ENCODE measurements at places on chromosomes 7 and 10.

DNA sequence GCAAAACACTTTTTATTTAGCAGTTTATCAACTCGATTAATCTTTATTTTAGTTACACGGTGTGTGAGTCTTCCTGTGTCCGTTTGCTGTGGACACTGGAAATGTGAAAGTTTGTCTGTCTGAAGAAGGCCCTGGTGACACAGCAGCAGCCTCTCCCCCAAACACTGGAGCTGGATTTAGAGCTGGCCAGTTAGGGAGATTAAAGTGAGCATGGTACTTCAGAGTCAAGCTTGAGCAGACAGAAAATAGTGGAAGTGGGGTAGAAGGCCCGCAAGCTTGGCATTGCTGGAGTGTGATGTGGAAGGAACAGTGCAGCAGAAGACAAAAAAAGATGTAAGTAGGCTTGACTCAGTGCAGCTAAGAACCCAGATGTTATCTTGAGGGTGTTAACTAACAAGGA is 85.9 kb downstream of the POM121L12 start:
- no peak for DNase-seq

- no peak for DNase-seq
Measured at GRCh38 chr10:5894873-5895272, 4.8 kb downstream of the FBH1 start.

DNA sequence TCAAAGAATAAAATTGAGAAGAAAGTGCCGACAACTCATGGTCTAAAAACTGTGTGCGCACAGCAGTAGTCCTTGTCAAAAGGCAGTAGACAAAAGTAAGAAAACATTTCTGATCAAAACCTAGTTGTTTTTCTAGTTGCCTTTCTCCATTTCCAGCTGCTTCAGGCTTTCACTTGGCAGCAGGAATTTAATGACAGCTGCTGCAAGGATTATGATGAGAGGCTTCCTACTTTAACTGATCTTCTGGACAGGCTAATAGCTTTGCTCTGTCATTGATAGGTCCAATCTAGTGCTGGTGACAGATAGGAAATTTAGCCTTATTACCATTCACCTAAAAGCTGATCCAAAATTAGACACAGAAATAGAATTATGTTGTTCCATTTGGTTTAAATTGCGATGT is 110.7 kb upstream of the SEMA3C start:
- no peak for DNase-seq

- no peak for DNase-seq
Measured at GRCh38 chr10:66321723-66322665, 603.8 kb upstream of the LRRTM3 start.

DNA sequence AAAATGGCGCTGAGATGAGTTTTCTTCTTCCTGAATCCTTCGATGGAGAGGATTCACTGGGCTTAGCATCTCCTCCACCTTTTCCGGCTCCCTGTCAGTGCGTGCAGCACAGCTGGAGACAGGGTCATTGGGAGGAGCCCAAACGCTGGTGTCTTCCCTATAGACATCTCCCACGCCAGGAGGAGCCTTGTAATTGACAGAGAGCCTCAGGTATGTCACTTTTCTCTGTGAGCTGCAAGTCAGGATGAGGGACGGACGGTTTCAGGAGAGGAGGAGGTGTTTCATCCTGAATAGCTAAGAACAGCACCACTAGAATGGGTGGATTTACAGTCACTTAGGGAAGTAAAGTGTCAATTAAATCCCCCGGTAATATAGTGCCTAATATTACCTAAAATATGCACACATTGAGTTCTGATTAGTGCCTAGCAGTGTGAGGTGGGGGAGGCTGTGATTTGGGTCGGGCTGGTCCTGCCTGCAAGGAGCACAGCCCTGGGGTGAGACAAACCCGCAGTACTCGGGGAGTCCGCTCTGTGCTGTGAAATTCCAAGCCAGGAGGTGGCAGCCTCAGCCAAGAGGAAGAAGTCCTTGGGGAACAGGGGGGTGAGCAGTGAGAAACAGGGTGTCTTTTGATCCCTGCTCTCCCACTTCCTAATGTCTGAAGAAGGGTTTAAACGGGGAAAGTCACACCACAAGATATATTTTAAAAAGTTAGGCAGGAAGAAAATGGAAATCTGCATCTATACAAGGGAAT is 28.2 kb downstream of the IL15RA start:
- peak; percentile 47 for DNase-seq

DNA sequence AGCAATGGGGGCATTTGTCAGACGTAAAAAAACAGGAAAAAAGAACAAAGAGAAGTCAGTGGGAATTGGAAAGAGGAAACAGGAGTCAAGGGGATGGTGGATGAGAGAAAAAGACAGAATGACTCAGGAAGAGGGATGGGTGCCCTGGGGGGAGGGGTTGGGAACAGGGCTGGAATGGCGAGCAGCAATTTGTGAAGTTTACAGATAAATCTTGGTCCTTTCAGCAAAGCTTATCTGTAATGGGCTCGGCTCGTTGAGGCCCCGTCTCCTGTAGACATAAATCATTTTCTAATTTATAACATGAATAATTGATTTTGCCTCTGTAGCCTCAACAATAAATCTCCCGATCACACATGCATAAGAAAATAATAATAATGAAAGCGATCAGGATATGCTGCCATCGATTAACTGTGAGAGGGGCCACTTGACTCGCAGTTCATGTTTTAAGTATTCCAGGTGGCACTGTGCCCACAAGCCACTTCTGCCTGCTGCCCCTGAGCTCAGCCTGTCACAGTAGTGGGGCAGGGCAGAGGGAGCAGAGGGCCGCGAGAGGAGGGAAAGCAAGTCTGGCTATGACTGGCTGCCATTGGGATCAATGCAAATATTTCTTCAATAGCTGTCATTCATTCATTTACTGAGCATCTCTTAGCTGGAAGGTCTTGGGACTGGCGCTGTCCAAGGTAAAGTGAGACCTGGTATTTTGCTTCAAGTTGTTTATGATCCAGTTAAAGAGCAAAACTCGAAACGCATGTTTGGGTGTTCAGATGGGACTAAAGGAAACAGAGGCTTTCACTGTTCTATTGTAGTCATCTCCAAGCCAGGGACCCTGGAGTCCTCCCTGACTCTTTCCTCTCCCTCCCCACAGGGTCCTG is 47.4 kb upstream of the R3HCC1L start:
- DNase-seq: no peak
